ENCODE measurements at places on chromosomes 12 and 14. TPM values are rescaled to one million over a fixed set of nuclear protein-coding genes. Genes with fewer than 3 reads are reported as not detected.

DNA sequence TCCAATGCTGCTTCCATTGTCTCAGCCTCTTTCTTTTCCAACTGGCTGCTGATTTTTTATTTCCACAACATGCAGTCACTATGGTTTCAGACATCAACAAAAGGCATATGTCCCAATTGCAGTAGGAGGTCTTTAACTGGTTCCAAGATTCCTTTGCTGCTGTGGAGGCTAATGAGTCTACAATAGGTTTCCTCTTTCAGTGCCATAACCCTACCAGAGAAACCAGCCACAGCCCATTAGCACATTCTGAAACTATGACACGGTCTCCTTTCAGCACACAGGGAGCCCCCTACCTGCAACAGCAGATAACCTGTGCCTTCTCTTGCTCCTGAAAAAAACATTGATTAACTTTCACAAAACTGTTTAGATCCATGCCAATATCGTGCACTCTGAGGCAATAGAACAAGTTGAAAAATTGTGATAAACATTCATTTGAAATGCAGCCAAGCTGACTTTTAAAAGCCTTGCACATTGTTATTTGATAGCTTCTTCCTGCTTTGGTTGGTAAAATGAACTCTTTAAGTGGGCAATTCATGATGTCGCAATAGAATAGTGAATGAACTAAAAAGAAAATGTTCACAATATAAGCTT lies 32.4 kb downstream of the PLEKHG7 start:
- H3K27ac ChIP-seq = no peak overlapping the region
- peaks cover 4% of the 10 kb centered on the region for H3K4me1 ChIP-seq
- H3K4me3 ChIP-seq = no peak overlapping the region
- H3K27me3 ChIP-seq = no peaks in the 10 kb centered on the region

DNA sequence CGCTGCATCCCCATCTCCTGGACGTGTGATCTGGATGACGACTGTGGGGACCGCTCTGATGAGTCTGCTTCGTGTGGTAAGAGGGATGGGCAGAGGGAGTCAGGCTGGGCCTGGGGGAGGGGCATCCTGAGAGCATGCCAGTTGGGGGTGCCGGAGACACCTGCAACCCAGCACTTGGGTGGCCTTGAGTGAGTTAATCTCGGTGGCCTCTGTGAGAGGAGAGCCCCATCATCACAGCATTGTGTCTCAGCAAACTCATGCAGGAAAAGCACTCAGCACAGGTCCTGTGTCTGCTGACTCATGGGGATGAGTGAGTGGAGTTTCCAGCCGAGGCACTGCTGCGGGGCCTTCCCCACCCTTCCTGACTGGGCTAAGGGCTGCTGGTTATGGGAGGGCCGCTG lies 19.6 kb upstream of the LRP1-AS start:
- H3K4me1 ChIP-seq = no peaks in the 10 kb centered on the region
- H3K4me3 ChIP-seq = no peak overlapping the region
- no peak overlapping the region for H3K27ac ChIP-seq
- DNase-seq = no peak

- DNase-seq = no peak
- H3K27ac ChIP-seq = no peak overlapping the region
- H3K4me3 ChIP-seq = no peak overlapping the region
- H3K36me3 ChIP-seq = no peaks in the 10 kb centered on the region
- no peaks in the 10 kb centered on the region for H3K27me3 ChIP-seq
- H3K4me1 ChIP-seq = no peaks in the 10 kb centered on the region
Observed at GRCh38 chr14:92340931-92341330, 18.0 kb downstream of the SLC24A4 start.

GRCh38 chr12:108779998-108780688 lies 48.8 kb upstream of the CORO1C start:
- H3K27me3 ChIP-seq = no peaks in the 10 kb centered on the region
- H3K36me3 ChIP-seq = no peaks in the 10 kb centered on the region
- no peak overlapping the region for H3K4me3 ChIP-seq
- DNase-seq = no peak
- peak overlapping the region; percentile 19 for H3K27ac ChIP-seq

DNA sequence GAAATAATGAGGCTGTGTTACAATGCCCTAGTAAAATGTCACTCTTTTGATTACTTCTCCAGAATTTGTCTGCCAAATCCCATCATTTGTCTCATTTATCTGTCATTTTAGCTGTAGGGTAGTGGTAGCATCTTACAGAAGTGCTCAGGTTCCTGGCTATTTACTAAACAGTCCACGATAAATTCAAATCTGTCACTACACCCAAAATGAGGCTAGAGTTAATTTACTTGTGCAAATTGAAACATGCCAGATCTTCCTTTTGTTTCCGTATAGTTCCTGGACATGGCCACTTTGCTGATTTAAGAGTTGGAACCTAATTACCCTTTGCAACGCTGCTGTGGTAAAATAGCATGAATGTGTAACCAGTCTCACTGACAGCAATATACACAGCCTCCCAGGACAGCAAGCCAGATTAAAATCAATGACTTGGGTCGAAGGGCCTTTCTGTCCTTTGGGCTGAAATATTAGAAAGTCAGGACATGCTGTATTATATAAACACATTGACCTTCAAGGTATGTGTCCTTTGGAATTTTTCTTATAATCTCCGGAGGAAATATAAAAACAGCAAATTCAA lies 485.4 kb downstream of the MDGA2 start:
- H3K4me1 ChIP-seq = no peaks in the 10 kb centered on the region
- no peaks in the 10 kb centered on the region for H3K36me3 ChIP-seq
- H3K27ac ChIP-seq = no peak overlapping the region
- H3K27me3 ChIP-seq = no peaks in the 10 kb centered on the region
- no peak for DNase-seq
- H3K4me3 ChIP-seq = no peak overlapping the region

DNA sequence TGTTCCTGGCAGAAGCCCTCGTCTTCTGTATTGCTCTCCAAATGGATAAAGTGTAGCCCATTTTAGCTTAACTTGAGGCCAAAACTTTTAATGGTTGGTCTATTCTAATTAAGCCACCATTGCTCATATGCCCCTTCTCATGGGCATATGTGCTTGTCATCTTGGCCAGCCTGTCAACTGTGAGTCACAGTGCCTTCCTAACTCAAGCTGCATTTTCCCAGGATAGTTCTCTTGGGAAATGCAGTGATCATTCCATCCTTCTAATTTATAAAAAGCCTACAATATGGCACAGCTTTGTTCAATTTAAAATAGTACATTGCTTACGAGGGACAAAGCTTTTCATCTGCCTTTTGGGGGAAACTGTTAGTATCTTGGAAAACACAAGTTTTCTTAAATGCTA lies 6.6 kb downstream of the PTHLH start:
- H3K36me3 ChIP-seq = no peaks in the 10 kb centered on the region
- H3K27ac ChIP-seq = no peak overlapping the region
- no peak for DNase-seq
- H3K27me3 ChIP-seq = peaks cover 65% of the 10 kb centered on the region

- H3K36me3 ChIP-seq = no peaks in the 10 kb centered on the region
- DNase-seq = no peak
Observed at GRCh38 chr14:101355284-101355683, 206.0 kb upstream of the DIO3 start.

GRCh38 chr14:91311284-91311662 lies 66.8 kb upstream of the GPR68 start:
- H3K4me3 ChIP-seq = no peak overlapping the region
- no peak for DNase-seq
- no peaks in the 10 kb centered on the region for H3K36me3 ChIP-seq
- H3K4me1 ChIP-seq = no peaks in the 10 kb centered on the region
- H3K27ac ChIP-seq = no peak overlapping the region

DNA sequence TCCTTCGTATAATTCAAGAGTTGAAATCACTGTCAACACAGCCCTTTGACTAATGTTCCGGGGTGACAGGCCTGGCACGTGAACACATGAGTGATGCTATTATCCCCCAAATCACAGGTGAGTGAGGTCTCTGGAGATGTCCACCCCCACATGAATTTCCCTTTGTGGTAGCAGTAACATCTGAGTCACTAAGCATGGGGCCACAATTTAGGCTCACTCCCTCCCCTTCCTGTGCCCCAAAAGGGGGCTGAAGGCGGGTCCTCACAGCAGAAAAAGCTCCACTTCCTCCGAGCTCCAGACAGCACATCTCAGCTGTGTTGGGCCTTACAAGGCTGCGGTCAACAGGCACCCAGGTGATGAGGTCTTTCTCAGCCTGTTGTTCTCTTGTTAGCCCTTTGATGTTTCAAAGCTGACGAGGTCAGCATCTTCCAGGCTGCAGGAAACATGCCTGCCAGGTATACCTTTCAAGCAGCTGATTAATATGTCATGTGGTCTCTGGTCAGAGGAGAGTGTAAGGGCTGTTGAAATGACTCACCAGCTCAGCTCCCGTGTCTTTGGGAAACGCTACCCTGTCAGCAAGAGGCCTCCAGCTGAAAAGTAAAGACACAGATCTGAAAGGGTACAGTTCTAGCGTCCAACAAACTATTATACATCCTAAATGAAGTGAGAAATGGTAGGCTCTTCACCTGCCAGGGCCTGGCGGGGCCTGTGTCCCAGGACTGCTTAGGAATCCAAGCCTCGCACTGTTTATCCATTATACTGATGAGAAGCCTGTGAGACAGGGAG lies 107.3 kb downstream of the ZFP36L1 start:
- no peaks in the 10 kb centered on the region for H3K27me3 ChIP-seq
- H3K4me1 ChIP-seq = peaks cover 37% of the 10 kb centered on the region
- no peak overlapping the region for H3K4me3 ChIP-seq
- no peaks in the 10 kb centered on the region for H3K36me3 ChIP-seq

- peaks cover 51% of the 10 kb centered on the region for H3K4me1 ChIP-seq
- H3K27ac ChIP-seq = peak overlapping the region; percentile 90
- no peak for DNase-seq
Observed at GRCh38 chr14:68232300-68233055, 412.9 kb downstream of the RAD51B start.

- no peak for DNase-seq
- H3K36me3 ChIP-seq = no peaks in the 10 kb centered on the region
- H3K27ac ChIP-seq = peak overlapping the region; percentile 24
- H3K4me3 ChIP-seq = no peak overlapping the region
Observed at GRCh38 chr12:29738365-29738764, 45.4 kb downstream of the TMTC1 start.

DNA sequence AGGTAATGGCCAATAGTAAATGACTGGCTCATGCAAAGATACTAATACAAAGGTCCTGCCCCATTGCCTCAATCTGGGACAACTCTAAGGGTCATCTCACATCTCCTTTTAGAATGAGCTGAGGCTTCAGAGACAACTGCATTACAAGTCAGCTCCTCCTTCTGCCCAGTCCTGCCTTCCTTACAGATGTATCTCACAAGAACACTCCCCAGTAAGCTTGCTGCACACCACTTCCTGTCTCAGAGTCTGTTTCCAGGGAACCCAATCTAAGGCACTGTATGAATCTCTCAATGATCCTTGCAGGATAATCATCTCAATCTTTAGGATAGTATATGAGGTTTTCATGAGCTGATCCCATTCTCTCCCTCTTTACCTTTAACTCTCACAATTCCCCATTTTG lies 57.8 kb upstream of the ZDHHC17 start:
- H3K27ac ChIP-seq = no peak overlapping the region
- H3K4me1 ChIP-seq = no peaks in the 10 kb centered on the region
- no peak for DNase-seq
- no peak overlapping the region for H3K4me3 ChIP-seq
- no peaks in the 10 kb centered on the region for H3K36me3 ChIP-seq
- H3K27me3 ChIP-seq = no peaks in the 10 kb centered on the region

GRCh38 chr14:69199786-69200185 lies 8.5 kb downstream of the EXD2 start:
- no peaks in the 10 kb centered on the region for H3K27me3 ChIP-seq
- DNase-seq = no peak
- no peaks in the 10 kb centered on the region for H3K4me1 ChIP-seq

DNA sequence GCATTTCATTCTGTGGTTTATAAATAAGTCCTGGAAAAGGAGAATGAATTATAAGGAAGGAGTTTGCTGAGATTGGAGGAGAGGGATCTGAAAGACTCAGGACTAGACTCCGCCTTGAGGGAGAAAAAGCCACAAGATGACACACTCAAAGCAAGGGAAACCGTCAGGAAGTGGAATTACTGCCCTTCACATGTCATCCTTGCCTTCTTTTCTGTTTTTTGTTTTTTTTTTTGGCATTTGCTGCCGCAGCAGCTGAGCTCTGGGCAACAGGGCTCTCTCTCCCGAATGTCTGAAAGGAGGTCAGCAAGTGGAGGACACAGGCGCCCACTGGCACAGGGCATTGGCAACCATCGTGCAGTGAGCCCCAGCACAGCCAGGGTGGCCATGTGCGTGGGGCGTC lies 344.9 kb downstream of the DPF3 start:
- no peak for DNase-seq
- H3K4me1 ChIP-seq = peaks cover 26% of the 10 kb centered on the region
- no peaks in the 10 kb centered on the region for H3K36me3 ChIP-seq
- no peak overlapping the region for H3K27ac ChIP-seq
- H3K4me3 ChIP-seq = no peak overlapping the region

- no peaks in the 10 kb centered on the region for H3K27me3 ChIP-seq
- no peak for DNase-seq
- H3K4me1 ChIP-seq = peaks cover 20% of the 10 kb centered on the region
- H3K36me3 ChIP-seq = no peaks in the 10 kb centered on the region
Observed at GRCh38 chr12:45214749-45215418, 1.0 kb upstream of the ANO6 start.

DNA sequence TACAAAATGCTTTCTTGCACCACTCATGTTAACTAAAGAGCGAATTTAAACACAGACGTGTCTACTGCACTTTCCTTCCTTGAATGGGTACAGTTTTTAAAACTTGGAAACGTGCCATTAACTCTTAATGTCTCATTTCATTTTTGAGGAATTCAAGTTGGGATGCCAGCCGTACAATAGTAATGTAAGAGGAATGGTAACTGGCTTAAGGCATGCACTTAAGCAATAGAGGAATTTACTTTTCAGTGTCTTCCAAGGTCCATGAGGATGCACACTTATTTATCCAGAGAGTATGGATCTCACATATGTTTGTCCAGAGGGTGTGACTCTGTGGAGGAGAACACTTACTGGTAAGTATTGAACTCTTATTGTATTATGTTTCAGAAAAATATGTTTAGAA lies 52.9 kb downstream of the PPP4R4 start:
- DNase-seq = no peak
- H3K36me3 ChIP-seq = no peaks in the 10 kb centered on the region
- no peaks in the 10 kb centered on the region for H3K4me1 ChIP-seq
- no peak overlapping the region for H3K27ac ChIP-seq
- H3K4me3 ChIP-seq = no peak overlapping the region

- H3K4me3 ChIP-seq = no peak overlapping the region
- no peaks in the 10 kb centered on the region for H3K36me3 ChIP-seq
- H3K4me1 ChIP-seq = no peaks in the 10 kb centered on the region
Observed at GRCh38 chr12:124148481-124149273, 146.2 kb upstream of the RFLNA start.

GRCh38 chr12:47742253-47742825 lies 16.3 kb downstream of the RAPGEF3 start:
- DNase-seq = peak; percentile 71
- H3K4me1 ChIP-seq = peaks cover 7% of the 10 kb centered on the region
- no peak overlapping the region for H3K4me3 ChIP-seq

- no peaks in the 10 kb centered on the region for H3K36me3 ChIP-seq
- H3K4me1 ChIP-seq = peaks cover 2% of the 10 kb centered on the region
- DNase-seq = no peak
- H3K27ac ChIP-seq = no peak overlapping the region
- no peaks in the 10 kb centered on the region for H3K27me3 ChIP-seq
Observed at GRCh38 chr14:60482743-60483142, 3.1 kb downstream of the C14orf39 start.

Gene RHEBL1
- 0.97 TPM for total RNA-seq

Gene RAPGEF3
- 14.7 TPM for total RNA-seq

Gene NOC4L
- total RNA-seq = 16.0 TPM

Gene ZFYVE1
- 15.4 TPM for total RNA-seq

Gene GUCY2C
- total RNA-seq = not detected

Gene TTC8
- 3.5 TPM for total RNA-seq

Gene PPP1R36
- total RNA-seq = 0.46 TPM

Gene GIT2
- 17.5 TPM for total RNA-seq

Gene P2RX2
- total RNA-seq = not detected

Gene ADAM21
- total RNA-seq = 0.26 TPM

Gene CD4
- 4.2 TPM for total RNA-seq

Gene GARIN6
- total RNA-seq = not detected
